ENCODE measurements at places on chromosomes 7 and 10.

DNA sequence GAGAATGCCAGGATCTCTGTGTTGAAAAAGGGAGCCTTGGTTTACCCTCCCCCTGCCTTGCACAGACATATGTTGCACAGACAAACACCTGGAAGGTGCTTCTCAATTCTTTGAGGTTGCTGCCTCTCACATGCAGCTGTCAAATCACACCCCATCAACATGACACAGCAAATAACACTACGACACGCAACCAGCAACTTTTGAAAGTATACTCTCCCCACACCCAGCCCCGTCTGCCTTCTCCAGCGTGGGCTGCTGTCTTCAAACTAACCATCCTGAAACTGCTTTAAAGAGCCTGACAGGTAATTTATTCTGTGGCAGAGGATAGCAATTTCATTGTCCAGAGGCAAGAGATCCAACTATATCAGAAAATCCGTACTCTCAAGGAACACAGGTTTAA lies 136.1 kb downstream of the PLXNA4 start:
- DNase-seq, result no peak

- DNase-seq, result peak; percentile 28
These were observed at the start of gene GIMAP8 for GRCh38 chr7:150450491-150451001. Gene GIMAP8 (plus strand): TSS chr7:150450630. CDS start chr7:150466699, 16,069 bp downstream.

GRCh38 chr7:80847895-80848294 lies 71.0 kb downstream of the SEMA3C start:
- DNase-seq, result no peak

DNA sequence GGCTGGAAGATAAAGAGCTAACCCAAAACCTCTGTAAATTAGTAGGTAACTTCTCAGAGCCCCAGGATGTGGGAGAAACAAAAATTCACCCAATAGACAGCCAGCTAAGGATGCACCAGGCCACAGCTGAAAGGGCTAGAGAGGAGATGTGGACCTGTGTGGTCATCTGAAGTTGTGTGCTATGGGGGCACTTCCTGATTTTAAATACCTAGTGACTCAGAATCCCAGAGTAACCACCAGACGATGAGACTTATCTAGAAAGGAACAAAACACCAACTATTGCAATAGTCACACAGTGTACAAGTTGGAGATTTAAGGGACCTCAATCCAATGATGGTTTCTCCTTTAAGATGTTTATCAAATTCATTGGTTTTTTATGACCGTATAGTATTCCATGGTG lies 408.3 kb upstream of the ANKRD30A start:
- DNase-seq, result no peak

- DNase-seq, result no peak
These were observed 40.2 kb upstream of the PRSS58 start for GRCh38 chr7:142298009-142298408.

- no peak for DNase-seq
These were observed 96.8 kb downstream of the COL28A1 start for GRCh38 chr7:7438851-7439250.

GRCh38 chr10:124728071-124728829 lies 15.9 kb downstream of the FAM53B start:
- no peak for DNase-seq

GRCh38 chr7:138606236-138606635 lies 94.9 kb downstream of the SVOPL start:
- DNase-seq, result no peak

DNA sequence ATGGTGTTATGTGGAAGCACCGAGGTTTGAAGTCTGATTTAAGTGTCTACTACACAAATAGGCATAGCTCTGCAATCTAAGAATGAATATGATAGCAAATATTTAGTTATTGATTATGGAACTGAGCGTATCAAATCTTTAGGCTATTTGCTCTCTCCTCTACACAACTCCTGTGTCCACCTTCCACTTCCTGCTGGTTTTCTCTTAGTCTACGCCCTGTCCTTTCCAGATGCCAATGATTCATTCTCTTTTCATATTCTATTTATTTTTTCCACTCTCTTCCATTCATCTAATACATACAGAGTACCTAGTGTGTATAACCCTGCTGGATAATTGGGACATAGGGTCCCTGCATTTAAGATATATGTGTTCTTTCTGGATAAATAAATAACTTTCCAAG lies 83.7 kb downstream of the DGKB start:
- no peak for DNase-seq

DNA sequence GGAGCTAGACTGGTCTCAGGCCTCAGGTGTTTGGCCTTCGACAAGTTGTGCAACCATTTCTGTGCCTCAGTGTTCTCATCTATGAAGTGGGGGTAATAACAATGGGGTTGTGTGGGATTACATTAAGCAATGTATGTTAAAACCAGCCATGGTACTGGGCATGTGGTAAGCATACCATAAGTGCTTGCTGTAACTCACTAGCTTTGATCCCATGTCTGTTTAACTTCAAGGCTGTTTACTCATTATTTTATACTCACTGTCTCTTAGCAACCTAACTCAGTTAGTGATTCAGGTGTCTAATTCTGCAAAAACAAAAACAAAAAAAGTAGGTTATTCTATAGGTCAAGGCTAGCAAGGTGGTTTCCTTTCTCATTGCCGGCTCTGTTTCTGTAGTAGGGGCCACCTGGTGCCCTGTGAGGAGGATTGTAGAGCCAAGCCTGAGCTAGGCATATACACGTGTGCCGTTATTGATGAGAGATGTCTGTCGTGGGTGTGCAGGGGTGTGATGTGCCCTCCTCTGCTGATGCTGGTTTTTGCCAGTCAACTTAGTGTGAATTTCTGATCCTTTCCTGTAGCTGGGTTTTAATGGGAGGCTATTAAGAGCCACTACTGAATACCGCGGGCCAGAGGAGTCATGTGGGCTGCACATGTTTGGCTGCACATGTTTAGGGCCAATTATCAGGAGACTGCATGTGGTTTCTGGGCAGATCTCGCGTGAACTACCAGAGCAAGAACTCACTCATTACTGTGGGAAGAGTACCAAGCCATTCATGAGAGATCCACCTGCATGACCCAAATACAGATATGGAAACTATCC lies 56.2 kb downstream of the EEPD1 start:
- DNase-seq, result no peak

GRCh38 chr7:55970978-55971377 lies 6.6 kb downstream of the NIPSNAP2 start:
- DNase-seq, result no peak

GRCh38 chr7:131354390-131354789 lies 26.7 kb downstream of the MKLN1 start:
- DNase-seq, result no peak

GRCh38 chr10:118845776-118846175 lies 91.0 kb upstream of the CACUL1 start:
- DNase-seq, result no peak

- DNase-seq, result no peak
These were observed 40.9 kb upstream of the WDR11 start for GRCh38 chr10:120810298-120810697.

DNA sequence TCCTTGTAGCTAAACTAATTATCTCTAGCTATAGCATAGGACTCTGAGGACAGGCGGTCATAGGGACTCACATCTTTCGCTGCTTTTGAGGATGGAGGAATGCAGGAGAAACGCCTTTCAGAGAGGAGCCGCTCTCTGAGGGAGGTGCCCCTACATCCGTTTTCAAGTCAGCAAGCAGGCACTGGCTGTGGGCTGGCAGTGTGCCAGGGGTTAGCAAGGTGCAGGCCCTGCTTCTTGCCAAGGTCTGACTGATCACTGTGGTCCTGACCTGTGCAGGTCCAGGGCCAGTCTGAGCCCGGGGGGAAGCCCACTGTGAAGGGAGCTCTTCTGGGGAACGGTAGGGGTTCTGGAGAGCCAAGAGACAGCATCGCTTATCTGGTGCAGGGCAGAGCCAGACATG lies 89.4 kb downstream of the SH3PXD2A start:
- peak; percentile 66 for DNase-seq

GRCh38 chr10:95651346-95652060 lies 5.0 kb downstream of the ALDH18A1 start:
- DNase-seq, result no peak

GRCh38 chr7:92669616-92670165 lies 79.5 kb upstream of the FAM133B start:
- no peak for DNase-seq

DNA sequence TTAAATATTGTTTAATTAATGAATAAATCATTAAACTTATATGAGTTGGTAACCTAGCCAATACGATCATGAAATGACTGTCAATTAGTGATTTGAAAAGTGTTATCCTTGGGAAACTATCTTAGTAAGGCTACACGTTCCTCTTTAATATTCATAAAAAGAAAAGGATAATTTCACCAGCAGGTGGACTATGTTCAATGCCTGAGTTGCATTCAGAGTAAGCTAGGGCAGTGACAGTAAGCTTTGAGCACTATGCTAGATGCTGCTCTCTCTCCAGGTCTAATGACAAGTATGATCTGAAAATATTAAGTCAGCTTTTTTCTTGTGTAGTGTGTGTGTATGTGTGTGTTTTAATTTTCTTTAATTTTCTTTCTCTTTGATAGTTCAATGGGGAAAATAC lies 486.3 kb upstream of the PCDH15 start:
- no peak for DNase-seq

DNA sequence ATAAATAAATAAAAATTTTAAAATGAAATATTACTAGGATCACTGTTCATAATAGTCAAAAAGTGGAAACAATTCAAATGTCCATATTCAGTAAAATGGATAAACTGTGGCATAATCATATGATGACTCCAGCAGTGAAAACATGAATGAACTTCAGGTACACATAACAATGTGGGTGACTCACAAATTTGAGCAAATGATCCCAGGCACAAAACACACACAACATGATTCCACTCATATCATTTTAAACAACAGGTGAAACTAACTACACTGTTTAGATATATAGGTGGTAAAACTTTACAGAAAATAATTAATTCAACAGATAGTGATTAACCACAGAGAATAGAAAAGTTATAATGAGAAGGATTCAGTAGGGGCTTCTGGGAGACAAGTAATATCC lies 14.7 kb upstream of the SAMD8 start:
- no peak for DNase-seq

- no peak for DNase-seq
These were observed 44.0 kb downstream of the VWA2 start for GRCh38 chr10:114283091-114283490.

GRCh38 chr7:117237646-117238045 lies 85.2 kb downstream of the WNT2 start:
- DNase-seq, result no peak

- DNase-seq, result no peak
These were observed 23.0 kb downstream of the ZFAND2A start for GRCh38 chr7:1136841-1137516.

GRCh38 chr7:55108818-55109217 lies 90.0 kb downstream of the EGFR start:
- no peak for DNase-seq

DNA sequence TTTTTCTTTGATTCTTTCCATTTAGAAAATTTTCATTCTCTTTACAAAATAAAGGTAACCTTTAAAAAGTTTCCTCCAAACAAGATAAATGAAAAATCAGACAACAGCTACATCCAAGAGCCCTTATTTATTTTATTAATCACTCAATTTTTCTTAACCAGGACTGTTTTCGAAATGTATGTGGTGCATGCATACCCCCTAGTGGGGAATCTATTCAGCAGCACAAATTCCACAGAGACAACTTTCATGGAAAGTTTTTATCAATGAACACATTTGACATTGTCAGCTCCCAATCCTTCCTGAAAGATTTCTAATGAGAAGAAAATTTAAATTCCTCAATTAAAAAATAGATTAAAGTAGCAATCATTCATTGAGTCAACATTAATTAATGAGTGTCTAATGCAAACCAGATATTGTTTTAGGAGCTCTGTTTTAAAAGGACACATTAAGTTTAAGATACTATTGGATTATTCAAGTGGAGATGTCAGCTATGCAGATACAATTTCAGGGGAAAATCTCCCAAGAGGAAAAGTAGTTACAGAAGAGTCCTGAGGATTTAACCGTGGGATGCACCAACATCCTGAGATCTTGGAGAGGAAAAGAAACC lies 5.2 kb upstream of the HTR7 start:
- no peak for DNase-seq

- no peak for DNase-seq
These were observed 78.1 kb downstream of the TPST1 start for GRCh38 chr7:66283003-66283920.

GRCh38 chr7:39317107-39317506 lies 249.1 kb upstream of the YAE1 start:
- DNase-seq, result no peak

DNA sequence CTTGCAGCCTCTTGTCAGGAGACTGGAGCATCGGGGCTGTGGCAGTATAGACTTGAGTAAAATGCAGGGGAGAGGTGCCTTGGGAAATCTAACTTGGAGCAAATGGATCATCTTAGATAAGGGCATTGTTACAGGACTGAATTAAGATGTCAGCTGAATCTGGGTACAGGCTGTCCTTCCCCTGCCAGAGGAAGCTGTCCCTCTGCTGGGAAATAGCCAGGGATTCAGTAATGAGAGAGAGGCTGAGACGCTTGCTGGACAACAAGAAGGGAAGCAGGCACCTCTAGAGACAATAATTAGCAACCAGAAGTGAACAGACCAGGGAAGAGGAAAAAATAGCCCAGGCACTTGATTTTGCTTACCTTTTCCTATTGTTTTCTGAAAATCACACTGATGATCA lies 20.7 kb upstream of the RAPGEF5 start:
- no peak for DNase-seq

DNA sequence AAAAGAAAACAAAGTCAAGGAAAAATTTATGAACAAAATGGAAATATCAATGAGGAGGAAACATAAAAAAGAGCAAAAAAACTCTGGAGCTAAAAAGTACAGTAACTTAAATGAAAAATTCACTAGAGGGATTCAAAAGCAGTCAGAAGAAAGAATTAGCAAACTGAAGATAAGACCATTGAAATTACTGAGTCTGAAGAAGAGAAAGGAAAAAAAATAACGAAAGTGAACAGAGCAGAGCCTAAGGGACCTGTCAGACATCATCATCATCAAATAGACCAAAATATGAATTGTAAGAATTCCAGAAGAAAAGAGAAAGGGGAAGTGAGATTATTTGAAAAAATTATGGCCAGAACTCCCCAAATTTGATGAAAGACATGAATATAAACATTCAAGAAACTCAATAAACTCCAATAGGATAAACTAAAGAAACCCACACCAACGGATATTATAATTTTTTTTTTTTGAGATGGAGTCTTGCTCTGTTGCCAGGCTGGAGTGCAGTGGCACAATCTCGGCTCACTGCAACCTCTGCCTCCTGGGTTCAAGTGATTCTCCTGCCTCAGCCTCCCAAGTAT lies 16.2 kb downstream of the NPC1L1 start:
- DNase-seq, result no peak

GRCh38 chr10:93410697-93411348 lies 71.3 kb downstream of the MYOF start:
- no peak for DNase-seq

- DNase-seq, result no peak
These were observed 24.9 kb downstream of the NRBF2 start for GRCh38 chr10:63157845-63158624.

GRCh38 chr10:104350127-104350635 lies 3.5 kb upstream of the CFAP58 start:
- no peak for DNase-seq

GRCh38 chr7:149150981-149151380 lies 3.7 kb downstream of the ZNF398 start:
- DNase-seq, result no peak

All from stimulated activated CD4-positive, alpha-beta T cell treated with anti-CD3 and anti-CD28 coated beads, TNF-alpha, amount 100 ng/mL, for 24 hours (primary cell).